ENCODE measurements at places on chromosomes 2 and 18.

DNA sequence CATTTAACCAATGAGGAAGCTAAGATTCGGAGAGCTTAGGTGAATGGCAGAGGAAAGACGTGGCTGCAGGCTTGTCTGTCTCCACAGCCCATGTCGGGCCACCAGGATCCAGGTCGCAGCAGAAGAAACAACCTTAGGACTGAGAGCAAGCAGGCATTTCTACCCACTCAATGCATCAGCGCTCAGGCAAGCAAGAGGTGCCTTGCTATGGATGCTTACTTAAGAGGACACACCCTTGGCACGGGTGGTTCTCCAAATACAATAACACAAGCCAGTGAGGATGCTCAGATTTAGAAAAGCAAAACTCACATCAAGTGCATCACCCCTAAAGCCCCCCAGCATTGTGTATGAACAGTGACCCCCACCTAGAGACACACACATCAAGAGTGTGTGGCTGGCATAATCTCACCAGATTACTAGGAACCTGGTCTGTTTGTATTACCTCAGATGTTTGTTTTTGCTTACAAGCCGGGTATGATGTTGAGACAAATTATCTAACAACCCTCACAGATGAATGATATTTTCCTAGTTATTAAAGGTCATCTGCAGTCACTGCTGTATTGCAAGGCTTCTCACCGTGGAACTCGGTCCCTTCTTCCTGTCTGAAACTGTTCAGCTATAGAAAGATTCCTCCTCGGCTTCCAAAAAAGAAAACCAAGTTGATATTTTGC lies 34.2 kb upstream of the NPAS2 start:
- no peak for DNase-seq

DNA sequence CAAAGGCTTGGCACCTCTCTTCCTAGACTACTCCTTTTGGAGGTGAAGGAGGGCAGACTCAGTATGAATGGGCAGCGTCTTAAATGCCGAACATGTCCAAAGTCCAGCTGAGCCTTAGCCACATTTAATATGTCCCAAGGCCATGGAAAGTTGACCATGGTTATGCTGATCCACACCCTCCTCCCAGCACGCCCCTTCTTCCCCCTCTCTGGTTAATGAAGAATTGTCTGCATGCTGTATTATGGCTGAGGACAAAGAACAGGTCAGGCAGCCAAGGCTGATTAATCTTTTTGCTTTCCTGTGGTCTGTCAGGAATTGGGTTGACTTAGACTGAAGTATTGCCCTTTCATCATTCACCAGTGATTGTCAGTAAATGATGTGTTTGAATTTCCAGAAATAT lies 5.8 kb upstream of the MYOM1 start:
- DNase-seq, result no peak

DNA sequence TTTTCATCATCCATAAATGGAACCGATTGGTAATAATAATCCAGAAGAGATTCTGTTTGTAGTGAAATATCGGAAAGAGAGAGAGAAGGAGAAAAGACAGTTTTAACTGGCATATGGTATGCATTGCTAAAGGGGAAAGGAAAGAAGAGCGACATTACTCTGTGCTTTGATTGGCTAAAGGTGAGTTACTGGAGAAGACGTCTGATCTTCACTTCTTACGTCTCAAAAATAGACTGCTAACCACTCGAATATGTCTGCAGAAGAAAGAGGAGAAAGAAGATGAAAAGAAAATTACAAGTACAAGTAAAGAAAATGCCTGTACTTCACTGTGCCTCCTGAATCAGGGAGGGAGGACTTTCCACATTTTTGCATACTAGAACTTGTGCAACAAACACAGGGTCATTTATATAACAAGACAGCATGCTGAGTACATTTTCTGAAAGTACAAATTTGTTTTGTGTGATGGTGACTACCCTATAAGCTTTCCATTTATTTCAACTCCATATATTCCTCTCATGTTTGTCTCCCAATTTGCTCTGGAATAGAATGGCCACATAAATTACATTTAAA lies 787.2 kb downstream of the RNF144A start:
- no peak for DNase-seq

GRCh38 chr2:21500401-21500945 lies 376.7 kb downstream of the TDRD15 start:
- DNase-seq, result no peak
